CD4-positive, alpha-beta T cell (primary cell): ENCODE measurements at places on chromosomes 13 and 19. TPM values are rescaled to one million over a fixed set of nuclear protein-coding genes. Genes with fewer than 3 reads are reported as not detected.

DNA sequence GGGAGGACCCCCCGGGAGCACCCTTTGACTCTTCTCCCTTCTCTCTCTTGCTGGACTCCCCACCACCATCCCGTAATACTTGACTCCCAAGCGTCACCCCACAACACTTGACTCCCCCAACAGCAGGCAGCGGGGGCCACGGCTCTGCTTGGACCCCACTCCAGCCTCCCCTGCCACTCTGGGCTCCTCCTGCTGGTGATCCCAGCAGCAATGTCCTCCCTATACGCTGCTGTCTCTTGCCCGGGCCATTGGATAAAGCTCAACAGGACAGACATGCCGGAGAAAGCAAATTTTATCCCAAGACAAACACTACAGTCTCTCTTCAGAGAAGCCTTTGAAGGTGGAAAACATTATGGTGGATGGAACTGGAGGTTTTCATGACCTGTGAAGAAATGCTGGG is 20.4 kb upstream of the AMER2 start:
- H3K4me3 ChIP-seq = no peak overlapping the region
- H3K27me3 ChIP-seq = peaks cover 2% of the 10 kb centered on the region
- H3K27ac ChIP-seq = no peak overlapping the region
- no peak for DNase-seq

Gene TNFRSF19
- total RNA-seq = not detected

DNA sequence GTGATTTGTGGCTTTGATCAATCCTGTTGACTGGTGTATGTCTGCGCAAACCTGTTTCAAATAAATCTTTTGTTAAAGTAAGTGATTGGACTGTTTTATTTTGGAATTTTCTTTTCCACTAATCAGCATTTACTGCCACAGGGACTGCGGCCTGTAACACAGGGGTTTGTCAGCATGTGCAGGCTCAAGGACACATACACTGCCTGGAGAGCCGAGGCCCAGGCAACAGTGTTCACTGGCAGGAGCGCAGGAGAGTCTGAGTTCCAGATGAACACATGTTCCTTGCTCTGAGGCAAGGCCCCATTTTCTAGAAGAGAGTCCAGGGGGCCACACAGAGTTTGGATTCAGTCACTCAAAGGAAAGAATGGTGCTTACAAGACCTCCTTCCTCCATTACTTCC is 26.0 kb downstream of the SHISA2 start:
- H3K4me3 ChIP-seq = no peak overlapping the region
- no peak for DNase-seq
- no peaks in the 10 kb centered on the region for H3K4me1 ChIP-seq
- no peaks in the 10 kb centered on the region for H3K36me3 ChIP-seq

DNA sequence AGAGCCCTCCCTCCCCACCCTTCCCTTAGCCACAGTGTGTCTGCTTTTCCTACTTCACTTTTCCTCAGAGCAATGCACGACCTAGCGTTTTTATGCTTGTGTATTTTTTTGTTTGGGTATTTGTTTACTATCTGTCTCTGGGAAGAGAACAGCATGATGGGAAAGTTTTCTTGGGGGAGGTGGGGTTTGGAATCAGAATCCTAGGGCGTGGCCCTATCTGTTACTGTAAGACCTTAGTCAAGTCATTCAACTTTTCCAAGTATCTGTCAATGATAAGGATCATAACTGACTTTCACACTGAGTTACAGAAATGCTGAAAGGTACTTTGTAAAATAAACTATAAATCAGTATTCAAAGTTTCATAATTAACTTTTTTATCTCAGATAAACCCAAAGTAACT is 146.3 kb upstream of the WASF3 start:
- H3K4me1 ChIP-seq = no peaks in the 10 kb centered on the region
- H3K27me3 ChIP-seq = no peaks in the 10 kb centered on the region
- H3K36me3 ChIP-seq = no peaks in the 10 kb centered on the region
- H3K27ac ChIP-seq = no peak overlapping the region

Gene TLE6
- not detected for total RNA-seq

Gene GJB6
- total RNA-seq = 19.8 TPM

DNA sequence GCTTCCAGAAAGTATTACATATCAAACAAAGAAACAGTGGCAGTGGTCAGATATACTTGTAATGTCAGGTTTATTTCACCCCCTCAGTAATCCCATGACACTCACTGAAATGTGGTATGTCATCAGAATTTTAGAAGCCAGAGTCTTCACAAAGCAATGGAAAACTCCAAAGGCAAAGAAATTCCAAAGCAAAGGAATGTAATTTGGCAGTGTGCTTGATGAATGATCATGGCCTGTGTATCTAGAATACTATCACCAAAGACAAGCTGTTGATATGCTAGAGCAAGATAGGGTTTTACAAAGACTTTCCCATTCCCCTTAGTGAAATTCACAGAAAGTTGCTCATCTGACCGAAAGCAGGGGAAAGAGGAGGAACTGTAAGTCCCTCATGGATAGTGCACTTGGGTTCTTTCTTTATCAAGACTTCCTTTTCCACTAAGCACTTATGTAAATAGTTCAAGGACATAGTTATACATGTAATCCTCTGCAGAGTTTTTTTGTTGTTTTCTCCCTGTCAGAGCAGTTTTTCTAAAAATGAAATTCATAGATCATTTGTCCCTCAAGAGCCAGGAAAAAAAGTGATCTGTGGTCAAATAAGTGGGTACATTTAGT is 243.4 kb downstream of the NHLRC3 start:
- H3K4me1 ChIP-seq = no peaks in the 10 kb centered on the region
- no peak for DNase-seq
- peaks cover 4% of the 10 kb centered on the region for H3K27me3 ChIP-seq
- H3K4me3 ChIP-seq = no peak overlapping the region
- no peaks in the 10 kb centered on the region for H3K36me3 ChIP-seq
- H3K27ac ChIP-seq = no peak overlapping the region

DNA sequence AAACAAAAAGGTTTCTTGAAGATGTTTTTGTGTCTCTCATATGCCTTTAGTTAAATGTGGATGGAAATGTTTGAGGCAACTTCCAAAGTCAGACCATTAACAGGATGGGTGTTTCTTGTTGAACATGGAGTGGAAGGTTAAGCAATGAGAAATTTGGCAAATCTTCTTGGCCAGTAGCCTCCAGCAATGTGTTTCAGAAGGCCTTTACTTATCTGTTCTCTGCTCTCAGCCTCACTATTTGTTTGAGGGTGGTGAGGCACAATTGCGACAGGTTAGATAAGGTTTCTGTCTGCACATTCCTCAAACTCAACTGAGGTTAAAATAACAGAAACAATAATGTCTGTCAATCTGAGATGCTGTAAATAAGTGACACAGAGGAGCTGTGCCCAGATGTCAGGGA is 1019.0 kb downstream of the DIAPH3 start:
- H3K27ac ChIP-seq = no peak overlapping the region
- no peaks in the 10 kb centered on the region for H3K4me1 ChIP-seq
- H3K27me3 ChIP-seq = no peaks in the 10 kb centered on the region
- H3K36me3 ChIP-seq = no peaks in the 10 kb centered on the region
- DNase-seq = no peak

- no peaks in the 10 kb centered on the region for H3K27me3 ChIP-seq
- H3K27ac ChIP-seq = no peak overlapping the region
- no peak for DNase-seq
- H3K4me1 ChIP-seq = no peaks in the 10 kb centered on the region
- no peak overlapping the region for H3K4me3 ChIP-seq
- no peaks in the 10 kb centered on the region for H3K36me3 ChIP-seq
These were observed 50.2 kb upstream of the ZNF835 start for GRCh38 chr19:56721714-56722113.

Gene CYP4F11
- total RNA-seq = not detected

DNA sequence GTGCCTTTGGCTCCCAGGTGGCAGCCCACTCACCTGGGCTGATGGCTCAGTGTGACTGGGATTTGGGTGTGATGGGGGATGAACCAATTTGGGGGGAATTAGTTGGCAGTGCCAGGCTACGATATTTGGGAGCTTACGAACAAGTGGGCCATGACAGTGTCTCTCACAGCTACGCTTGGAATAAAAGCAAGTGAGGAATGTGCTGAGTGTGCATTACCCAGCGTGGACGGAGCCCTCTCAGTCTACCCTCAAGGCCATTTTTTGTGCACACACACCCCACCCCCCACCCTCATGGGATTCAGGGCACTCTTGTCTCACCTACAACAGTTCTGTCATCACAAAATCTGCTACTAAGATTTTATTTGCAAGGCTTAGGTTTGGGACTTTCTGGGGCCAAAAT is 329.1 kb downstream of the NDFIP2 start:
- no peaks in the 10 kb centered on the region for H3K4me1 ChIP-seq
- no peaks in the 10 kb centered on the region for H3K36me3 ChIP-seq
- no peak for DNase-seq
- H3K27ac ChIP-seq = no peak overlapping the region

Gene PALM3
- 0.25 TPM for total RNA-seq

Gene URAD
- not detected for total RNA-seq

Gene TRPC4
- total RNA-seq = not detected

DNA sequence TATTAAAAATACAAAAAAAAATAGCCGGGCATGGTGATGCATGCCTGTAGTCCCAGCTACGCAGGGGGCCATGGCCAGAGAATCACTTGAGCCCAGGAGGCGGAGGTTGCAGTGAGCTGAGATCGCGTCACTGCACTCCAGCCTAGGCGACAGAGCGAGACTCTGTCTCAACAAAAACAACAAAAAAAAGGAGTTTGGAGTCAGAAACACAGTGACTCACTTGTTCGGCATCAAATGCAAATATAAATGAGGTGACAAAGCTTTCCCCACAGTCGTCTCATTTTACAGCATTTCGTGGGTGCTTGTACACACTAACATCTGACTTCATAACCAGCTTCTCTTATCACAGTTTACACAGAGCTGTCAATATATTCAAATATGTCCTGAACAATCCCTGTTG is 11.0 kb downstream of the ZNF665 start:
- DNase-seq = no peak
- H3K4me1 ChIP-seq = no peaks in the 10 kb centered on the region
- no peak overlapping the region for H3K27ac ChIP-seq
- no peaks in the 10 kb centered on the region for H3K27me3 ChIP-seq

GRCh38 chr19:19445911-19446361 is 40.5 kb downstream of the GATAD2A start:
- no peak overlapping the region for H3K4me3 ChIP-seq
- H3K27me3 ChIP-seq = no peaks in the 10 kb centered on the region
- H3K4me1 ChIP-seq = peaks cover 81% of the 10 kb centered on the region
- DNase-seq = no peak
- H3K27ac ChIP-seq = no peak overlapping the region

DNA sequence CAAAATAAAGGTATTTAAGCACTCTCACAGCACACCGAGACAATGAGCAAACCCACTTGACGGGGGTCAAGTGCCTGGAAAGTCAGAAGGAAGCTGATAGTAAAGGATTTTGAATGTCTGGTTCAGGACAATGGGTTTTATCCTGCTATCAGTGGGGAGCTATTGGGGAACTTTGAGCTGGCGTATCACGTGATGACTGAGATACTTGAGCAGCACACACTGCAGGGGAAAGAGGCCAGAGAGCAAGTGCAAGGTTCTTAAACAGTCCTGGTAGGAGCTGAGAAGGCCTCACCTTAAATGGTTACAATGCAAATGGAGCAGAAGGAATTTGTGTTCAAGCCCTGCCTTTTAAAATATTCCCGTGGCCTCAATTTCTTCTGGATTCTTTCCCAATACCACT is 225.3 kb downstream of the LACC1 start:
- peaks cover 6% of the 10 kb centered on the region for H3K27me3 ChIP-seq
- no peaks in the 10 kb centered on the region for H3K4me1 ChIP-seq
- no peak overlapping the region for H3K27ac ChIP-seq
- H3K36me3 ChIP-seq = no peaks in the 10 kb centered on the region

GRCh38 chr19:35063940-35064818 is 22.7 kb downstream of the HPN start:
- H3K4me1 ChIP-seq = peaks cover 8% of the 10 kb centered on the region
- DNase-seq = no peak
- no peak overlapping the region for H3K4me3 ChIP-seq
- no peak overlapping the region for H3K27ac ChIP-seq

GRCh38 chr13:66425741-66426140 is 804.4 kb downstream of the PCDH9 start:
- no peaks in the 10 kb centered on the region for H3K4me1 ChIP-seq
- H3K36me3 ChIP-seq = no peaks in the 10 kb centered on the region
- H3K27ac ChIP-seq = no peak overlapping the region

GRCh38 chr19:53812335-53812734 is 11.8 kb downstream of the NLRP12 start:
- no peaks in the 10 kb centered on the region for H3K36me3 ChIP-seq
- no peak for DNase-seq
- H3K4me1 ChIP-seq = no peaks in the 10 kb centered on the region
- no peaks in the 10 kb centered on the region for H3K27me3 ChIP-seq
- H3K4me3 ChIP-seq = no peak overlapping the region
